D341Med (cell line): ENCODE measurements at places on chromosomes 16 and 17.

DNA sequence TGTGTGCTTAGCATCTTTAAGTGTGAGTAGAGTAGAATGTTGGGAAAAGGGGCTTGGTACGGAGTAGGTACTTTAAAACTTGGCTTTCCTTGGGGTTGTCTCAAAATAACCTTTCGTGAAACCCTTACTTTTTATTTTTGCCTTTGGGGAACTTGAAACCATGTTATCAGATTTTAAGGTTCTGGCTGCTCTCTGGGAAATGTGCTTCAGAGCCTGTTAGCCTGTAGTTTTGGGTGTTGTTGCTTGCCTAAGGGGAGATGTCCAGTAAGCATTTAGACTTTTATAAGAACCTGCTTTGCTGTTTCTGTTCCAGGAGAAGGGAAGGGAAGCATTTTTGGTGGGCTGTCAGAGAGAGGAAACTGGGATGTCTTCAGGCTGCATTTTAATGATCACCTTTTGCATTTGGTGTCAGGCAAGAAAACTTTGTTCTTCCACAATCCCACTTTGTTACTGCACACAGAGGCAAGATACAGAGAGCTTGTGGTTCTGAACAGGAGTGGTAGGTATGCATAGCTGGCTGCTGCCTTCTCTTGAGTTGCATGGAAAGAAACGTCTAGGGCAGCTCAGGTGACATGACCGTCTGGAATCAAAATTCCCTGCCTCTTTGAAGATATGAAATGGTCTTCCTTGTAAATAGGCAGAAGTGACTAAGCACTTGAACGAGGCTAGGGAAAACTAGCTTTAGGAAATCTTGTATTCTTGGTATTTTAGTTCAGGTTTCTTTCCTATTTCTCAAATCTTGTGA, 1.7 kb downstream of the RABEP1 start:
- no peak for DNase-seq

DNA sequence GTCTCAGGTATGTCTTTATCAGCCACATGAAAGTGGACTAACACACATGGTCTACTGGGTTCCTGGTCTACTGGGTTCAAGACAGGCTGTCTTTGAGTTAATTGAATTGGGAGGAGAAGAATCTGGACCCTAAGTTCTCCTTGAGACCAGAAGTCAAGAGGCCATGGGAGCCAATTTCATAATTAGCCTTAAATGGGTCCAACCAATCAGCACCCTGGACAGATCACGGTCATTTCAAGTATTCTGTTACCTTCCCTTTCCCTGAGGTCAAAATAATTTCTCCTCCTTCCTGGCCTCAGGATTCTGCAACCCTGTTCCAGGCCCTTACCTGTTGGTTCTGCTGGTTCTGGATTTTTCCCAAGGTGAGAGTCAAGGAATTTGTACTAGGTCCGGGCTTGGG, 23.8 kb downstream of the OSBPL7 start:
- DNase-seq = no peak

DNA sequence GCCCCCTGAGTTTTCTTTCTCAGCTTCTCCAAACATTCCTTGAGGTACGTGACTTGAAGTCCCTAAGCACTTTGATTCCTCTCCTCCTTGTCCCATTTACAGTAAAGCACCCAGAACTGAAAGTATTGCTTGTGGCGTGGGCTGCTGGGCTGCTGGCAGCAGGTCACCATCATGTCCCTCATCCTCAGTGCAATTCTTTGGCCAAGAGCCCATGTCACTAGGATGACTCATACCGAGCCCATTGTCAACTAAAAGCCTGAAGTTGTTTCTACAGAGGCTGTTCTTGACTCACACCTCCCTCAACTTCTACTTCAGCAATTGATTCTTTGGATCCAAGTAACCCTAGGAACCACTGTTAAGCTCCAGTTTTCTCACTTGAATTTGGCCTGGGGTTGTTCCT, 54.3 kb downstream of the KPNA2 start:
- DNase-seq = no peak

DNA sequence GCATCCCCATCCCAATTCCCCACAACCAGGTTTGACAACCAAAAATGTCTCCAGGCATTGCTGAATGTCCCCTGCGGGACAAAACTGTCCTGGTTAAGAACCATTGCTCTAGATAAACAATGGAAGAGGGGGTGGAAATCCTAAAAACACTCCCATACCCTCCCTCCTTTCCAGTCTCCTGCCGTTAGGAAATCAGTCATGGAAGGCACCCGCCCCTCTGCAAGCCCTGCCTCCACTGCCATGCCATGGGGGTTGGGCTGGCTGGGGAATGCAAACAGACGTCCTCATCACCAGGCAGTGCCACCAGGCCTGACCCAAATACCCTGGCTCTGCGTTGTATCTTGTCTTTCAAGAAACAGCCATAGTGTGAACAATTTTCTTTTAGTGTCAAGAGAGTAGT, 57.5 kb downstream of the CYTH1 start:
- DNase-seq = no peak

DNA sequence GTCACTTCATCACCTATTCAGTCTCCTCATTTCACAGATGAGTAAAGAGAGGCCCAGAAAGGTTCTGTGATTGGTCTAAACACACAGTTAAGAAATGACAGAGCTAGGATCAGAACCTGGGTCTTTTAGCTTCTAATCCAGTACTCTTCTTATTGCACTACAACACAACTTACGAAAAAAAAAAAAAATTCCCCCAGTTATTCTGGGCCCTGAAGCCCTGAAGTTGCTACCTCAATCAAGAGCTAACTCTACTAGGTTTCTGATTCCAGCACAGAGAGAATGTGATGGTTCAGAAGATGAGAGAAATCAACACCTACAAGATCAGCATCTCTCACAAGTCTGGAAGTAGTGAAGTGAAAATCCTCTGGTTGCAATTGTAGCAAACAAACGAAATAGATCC, 37.3 kb downstream of the GRB7 start:
- DNase-seq = no peak

DNA sequence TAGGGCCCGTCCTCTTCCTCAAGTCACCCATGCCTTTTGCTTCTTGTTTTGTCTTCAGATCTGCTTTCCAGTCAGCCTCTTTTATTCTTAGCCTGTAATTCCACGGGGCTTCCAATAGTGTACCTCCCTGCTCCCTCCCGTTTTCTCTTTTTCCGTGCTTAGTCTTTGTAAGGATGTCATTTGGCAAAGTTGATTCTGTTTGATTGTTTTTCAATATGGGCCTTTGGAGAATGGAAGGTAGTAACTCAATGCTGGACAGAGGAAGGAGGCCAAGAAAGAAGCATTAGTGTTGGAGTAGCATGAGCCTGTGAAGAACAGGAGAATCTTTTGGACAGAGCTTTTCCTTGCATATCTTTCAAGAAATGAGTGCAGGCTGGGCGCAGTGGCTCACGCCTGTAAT, 6.5 kb downstream of the WWP2 start:
- DNase-seq = no peak
